ENCODE measurements at places on chromosomes 5 and 9. TPM values are rescaled to one million over a fixed set of nuclear protein-coding genes. Genes with fewer than 3 reads are reported as not detected.

Gene ZNF618
- total RNA-seq: 13.2 TPM

Gene ARID3C
- total RNA-seq: 0.36 TPM

Gene ANKRD18A
- total RNA-seq: not detected

Gene IL3
- total RNA-seq: not detected

Gene PCA3
- 0.07 TPM for total RNA-seq

Gene COL5A1
- total RNA-seq: 659 TPM

Gene ZNF462
- 18.2 TPM for total RNA-seq

Gene YIPF5
- total RNA-seq: 204 TPM

Gene F12
- not detected for total RNA-seq

Gene RNF183
- total RNA-seq: not detected

Gene IDNK
- 4.1 TPM for total RNA-seq
